ENCODE measurements at places on chromosomes 16 and 17.
A peak's percentile ranks its signal among the peaks of the same experiment; 100 is the strongest.

- DNase-seq: no peak
These were observed 16.1 kb upstream of the GSDMA start for GRCh38 chr17:39946551-39947330.

GRCh38 chr17:58242171-58242784 is 3.9 kb downstream of the LPO start:
- no peak for DNase-seq

DNA sequence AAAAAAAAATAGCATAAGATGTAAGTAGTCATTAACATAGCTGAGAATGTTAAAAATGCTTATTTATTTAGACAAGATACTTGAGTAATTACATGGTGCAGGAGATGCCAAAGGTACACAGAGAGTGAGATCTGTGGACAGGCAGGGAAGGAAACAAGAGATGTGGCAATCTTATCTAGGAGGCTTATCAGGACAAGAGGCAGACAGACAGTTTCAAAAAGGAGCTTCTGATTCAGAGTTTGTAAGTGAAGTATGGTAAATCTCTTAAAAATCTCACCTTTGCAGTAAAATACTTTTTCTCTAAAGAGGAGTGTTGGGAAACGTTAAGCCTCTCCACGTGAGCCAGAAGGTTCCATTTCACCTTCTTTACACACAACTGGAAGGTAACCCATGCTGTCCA is 19.9 kb upstream of the GHDC start:
- DNase-seq: no peak

GRCh38 chr17:32551186-32551955 is 64.6 kb downstream of the CDK5R1 start:
- DNase-seq: peak; percentile 58

DNA sequence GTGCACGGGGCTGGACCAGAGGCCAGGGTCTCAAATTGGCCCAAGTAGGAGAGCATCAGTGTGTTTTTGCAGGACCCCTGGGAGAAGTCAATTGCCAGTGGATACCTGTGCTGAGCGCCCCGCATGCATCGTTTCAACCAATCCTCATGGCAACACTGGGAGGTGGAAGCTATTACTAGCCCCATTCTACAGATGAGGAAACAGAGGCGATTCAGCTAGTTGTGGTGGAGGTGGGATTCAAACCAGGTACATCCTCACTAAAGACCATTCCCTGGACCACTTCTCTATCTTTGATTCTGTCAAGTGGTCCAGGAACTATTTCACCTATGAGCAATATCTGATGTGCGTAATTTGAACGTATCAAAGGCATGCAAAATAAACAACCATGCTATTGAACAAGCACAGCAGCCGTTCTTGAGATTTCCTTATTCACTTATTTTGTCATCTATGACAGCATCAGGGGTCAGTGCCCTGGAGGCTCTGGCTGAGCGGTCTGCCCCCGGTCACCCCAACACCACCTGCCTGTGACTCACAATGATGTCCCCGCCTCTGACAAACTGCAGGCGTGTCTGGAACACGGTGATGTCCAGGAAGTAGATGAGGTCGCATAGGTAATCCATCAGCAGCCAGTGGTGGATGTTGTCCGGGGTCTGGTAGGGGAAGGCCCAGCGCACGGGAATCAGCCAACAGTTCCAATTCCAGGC is 54.0 kb downstream of the CNGB1 start:
- DNase-seq: no peak

DNA sequence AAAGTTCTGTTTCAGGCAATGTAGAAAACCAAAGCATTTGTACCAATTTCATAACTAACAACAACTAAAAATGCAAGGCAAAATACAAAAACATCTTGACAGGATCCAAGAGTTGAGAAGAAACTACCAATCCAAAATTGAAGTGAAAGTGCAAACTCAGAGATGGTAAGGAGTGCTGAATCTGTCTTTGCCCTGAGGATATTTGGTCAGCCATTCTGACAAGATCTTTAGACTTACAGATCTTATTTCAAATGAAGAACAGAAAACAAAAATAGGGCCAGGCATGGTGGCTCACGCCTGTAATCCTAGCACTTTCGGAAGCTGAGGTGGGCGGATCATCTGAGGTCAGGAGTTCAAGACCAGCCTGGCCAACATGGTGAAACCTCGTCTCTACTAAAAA is 412.8 kb downstream of the ZFHX3 start:
- no peak for DNase-seq

GRCh38 chr17:75666959-75667790 is at the start of the genes RECQL5 and SAP30BP:
Gene RECQL5 (minus strand): TSS chr17:75667154. CDS start chr17:75666557, 597 bp downstream.
Gene SAP30BP (plus strand): TSS chr17:75667338. CDS start chr17:75667373, 35 bp downstream.
- peak; percentile 99 for DNase-seq

- DNase-seq: peak; percentile 90
These were observed 3.9 kb downstream of the SPATA20 start for GRCh38 chr17:50550661-50551432.

- no peak for DNase-seq
These were observed 14.3 kb downstream of the RAPGEFL1 start for GRCh38 chr17:40191237-40192208.

- no peak for DNase-seq
These were observed 271.4 kb downstream of the IRX3 start for GRCh38 chr16:54015147-54015546.

All from T47D (cell line).